ENCODE measurements at places on chromosomes 5 and 9. TPM values are rescaled to one million over a fixed set of nuclear protein-coding genes. Genes with fewer than 3 reads are reported as not detected.

The UTP15 gene
- 46.0 TPM for total RNA-seq

The ANKDD1B gene
- 0.48 TPM for total RNA-seq

The BSPRY gene
- 11.1 TPM for total RNA-seq

The LAMC3 gene
- not detected for total RNA-seq

The LRRC19 gene
- total RNA-seq: not detected

The MPDZ gene
- total RNA-seq: not detected
